ENCODE measurements at places on chromosomes 6 and 20. TPM values are rescaled to one million over a fixed set of nuclear protein-coding genes. Genes with fewer than 3 reads are reported as not detected.

- H3K36me3 ChIP-seq: no peaks in the 10 kb centered on the region
- H3K4me3 ChIP-seq: no peak overlapping the region
- no peak overlapping the region for H3K27ac ChIP-seq
These were observed 32.4 kb downstream of the SLC2A12 start for GRCh38 chr6:134020071-134020470.

DNA sequence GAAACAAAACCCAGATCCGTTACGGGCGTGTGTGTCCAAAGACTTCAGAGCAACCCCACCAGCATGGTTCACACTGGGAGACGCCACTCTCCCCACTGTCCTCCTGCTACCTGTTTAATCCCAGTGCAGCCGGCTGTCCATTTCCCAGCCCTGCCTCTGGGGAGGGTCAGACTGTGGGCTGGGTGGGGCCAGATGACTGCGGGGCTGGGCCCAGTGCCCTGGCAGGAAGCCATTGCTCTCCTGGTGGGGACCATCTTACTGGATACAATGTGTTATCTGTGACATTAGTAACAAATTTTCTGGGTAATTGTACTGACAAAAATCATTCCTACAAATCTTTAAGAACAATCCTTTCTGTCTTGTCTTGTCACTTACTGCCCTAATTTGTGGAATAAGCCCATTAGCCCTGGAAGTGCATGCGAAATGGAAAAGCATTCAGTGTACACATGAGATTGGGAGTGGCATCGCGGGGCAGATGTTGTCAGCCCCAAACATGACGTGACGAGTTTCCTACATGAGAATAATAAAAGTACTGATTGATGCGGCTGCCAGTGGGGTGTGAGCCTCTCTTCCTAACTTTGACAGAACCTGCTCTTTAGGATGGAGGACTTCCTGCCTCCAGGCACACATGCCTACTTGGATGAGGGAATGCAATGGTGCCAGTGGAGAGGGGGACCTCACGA lies 37.9 kb upstream of the PCMTD2 start:
- no peak overlapping the region for H3K4me3 ChIP-seq
- H3K27me3 ChIP-seq: peaks cover 4% of the 10 kb centered on the region
- H3K36me3 ChIP-seq: no peaks in the 10 kb centered on the region
- no peak for DNase-seq
- no peak overlapping the region for H3K27ac ChIP-seq

- no peak overlapping the region for H3K27ac ChIP-seq
- H3K4me3 ChIP-seq: no peak overlapping the region
- no peak for DNase-seq
- H3K36me3 ChIP-seq: no peaks in the 10 kb centered on the region
- peaks cover 12% of the 10 kb centered on the region for H3K4me1 ChIP-seq
- H3K27me3 ChIP-seq: peaks cover 10% of the 10 kb centered on the region
These were observed 17.2 kb upstream of the VNN1 start for GRCh38 chr6:132731086-132731485.

ZNF165 gene
- 0.47 TPM for total RNA-seq

- peaks cover 2% of the 10 kb centered on the region for H3K4me1 ChIP-seq
- no peaks in the 10 kb centered on the region for H3K36me3 ChIP-seq
- peaks cover 14% of the 10 kb centered on the region for H3K27me3 ChIP-seq
- DNase-seq: no peak
- H3K4me3 ChIP-seq: no peak overlapping the region
These were observed 6.3 kb upstream of the SMIM28 start for GRCh38 chr6:138371452-138371711.

GRCh38 chr6:162705736-162706135 lies 21.8 kb downstream of the PRKN start:
- no peak overlapping the region for H3K27ac ChIP-seq
- no peaks in the 10 kb centered on the region for H3K36me3 ChIP-seq
- peak; percentile 25 for DNase-seq
- no peak overlapping the region for H3K4me3 ChIP-seq
- no peaks in the 10 kb centered on the region for H3K27me3 ChIP-seq

- H3K4me3 ChIP-seq: no peak overlapping the region
- DNase-seq: no peak
- no peak overlapping the region for H3K27ac ChIP-seq
- no peaks in the 10 kb centered on the region for H3K36me3 ChIP-seq
- H3K27me3 ChIP-seq: peaks cover 3% of the 10 kb centered on the region
- peaks cover 11% of the 10 kb centered on the region for H3K4me1 ChIP-seq
These were observed 266.4 kb downstream of the PLCB1 start for GRCh38 chr20:8398263-8399051.

- H3K36me3 ChIP-seq: no peaks in the 10 kb centered on the region
- no peak for DNase-seq
- peaks cover 15% of the 10 kb centered on the region for H3K4me1 ChIP-seq
- no peak overlapping the region for H3K27ac ChIP-seq
- no peak overlapping the region for H3K4me3 ChIP-seq
These were observed 92.6 kb upstream of the PREP start for GRCh38 chr6:105495515-105495914.

DNA sequence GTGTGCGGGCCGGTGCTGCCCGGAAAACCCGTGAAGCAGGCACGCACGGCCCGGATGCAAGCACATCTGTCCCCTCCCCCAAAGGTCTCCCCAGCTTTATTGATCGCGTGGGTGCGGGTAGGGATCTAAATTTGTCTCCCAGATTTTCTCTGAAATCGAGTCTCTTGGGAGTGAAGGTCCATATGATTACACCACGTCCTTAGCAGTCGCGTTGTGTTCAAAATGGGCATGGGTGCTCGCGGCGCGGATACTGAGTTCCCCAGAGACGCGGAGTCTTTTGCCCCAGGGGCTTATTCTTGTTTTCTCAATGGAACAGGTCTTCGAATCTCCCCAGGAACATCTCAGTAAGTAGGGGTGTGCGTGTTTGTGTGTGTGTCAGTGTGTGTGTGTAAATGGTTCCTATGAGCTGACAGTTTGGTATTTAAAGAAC lies 2.8 kb upstream of the ZNF292 start:
- peaks cover 11% of the 10 kb centered on the region for H3K27me3 ChIP-seq
- peak overlapping the region; percentile 95 for H3K27ac ChIP-seq
- H3K4me3 ChIP-seq: peak overlapping the region; percentile 88
- peaks cover 38% of the 10 kb centered on the region for H3K4me1 ChIP-seq
- DNase-seq: no peak
- H3K36me3 ChIP-seq: peaks cover 13% of the 10 kb centered on the region

FARS2 gene
- total RNA-seq: 24.7 TPM

Measured in activated CD4-positive, alpha-beta T cell treated with anti-CD3 and anti-CD28 coated beads, Interleukin-2, amount 10 ng/mL, durations not matched to agents 24 days and 14 days (primary cell).